ENCODE measurements at places on chromosomes 2 and 18.

DNA sequence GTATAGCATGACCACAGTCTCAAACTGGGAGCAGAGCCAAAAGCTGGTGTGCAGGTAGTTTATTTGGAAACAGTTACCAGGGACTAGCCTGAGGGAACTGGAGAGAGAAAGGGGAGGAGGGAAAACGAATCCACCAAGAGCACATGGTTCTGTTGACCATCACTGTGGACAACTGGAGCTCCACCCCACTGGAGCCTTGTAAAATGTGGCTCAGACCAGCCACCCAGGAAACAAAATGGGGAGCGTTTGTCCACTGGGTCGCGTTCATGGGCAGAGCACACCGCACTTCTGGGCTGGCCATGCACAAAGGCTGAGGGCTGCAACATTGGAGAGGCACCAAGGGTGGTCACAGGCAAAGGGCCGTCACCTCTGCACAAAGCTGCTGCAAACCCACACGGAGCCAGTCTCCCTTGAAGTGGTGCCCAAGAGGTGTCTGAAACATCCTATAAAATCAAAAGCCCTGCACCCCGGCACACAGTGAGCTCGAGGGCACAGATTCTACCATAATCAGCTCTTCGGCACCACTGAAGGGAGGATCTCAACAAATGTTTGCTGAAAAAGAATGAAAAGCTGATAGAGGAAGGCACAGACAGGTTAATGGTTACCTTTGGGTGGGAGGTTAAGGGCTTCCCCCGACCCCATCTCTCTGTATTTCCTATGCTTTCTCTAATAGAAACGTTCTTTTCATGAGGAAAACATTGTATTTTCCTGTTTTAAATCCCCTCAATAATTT lies 192.9 kb downstream of the INHBB start:
- DNase-seq, result no peak

GRCh38 chr2:10811517-10811916 lies 1.1 kb downstream of the PDIA6 start:
- DNase-seq, result no peak

DNA sequence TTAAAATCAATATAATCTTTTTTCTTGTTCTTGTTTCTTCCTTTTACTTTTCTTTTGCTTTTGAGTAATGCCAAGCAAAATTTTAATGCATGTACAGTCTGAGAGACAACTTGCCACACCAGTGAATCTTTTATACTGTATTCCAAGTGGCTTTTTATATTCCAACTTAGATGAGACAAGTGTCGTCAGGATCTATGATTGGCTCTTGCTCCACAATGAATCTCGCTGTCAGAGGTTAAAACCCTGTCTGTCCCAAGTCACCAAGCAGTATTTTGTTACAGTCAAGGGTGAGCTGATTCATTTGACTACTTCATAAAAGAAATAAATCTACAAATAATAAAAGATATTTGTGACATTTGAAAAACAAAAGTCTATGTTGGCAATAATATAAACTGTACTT lies at the start of gene MSTN:
Gene MSTN, minus strand, starts transcription at position 129 of the 400 bp plus-strand sequence. CDS start 133 bp downstream, outside the sequence.
- no peak for DNase-seq

DNA sequence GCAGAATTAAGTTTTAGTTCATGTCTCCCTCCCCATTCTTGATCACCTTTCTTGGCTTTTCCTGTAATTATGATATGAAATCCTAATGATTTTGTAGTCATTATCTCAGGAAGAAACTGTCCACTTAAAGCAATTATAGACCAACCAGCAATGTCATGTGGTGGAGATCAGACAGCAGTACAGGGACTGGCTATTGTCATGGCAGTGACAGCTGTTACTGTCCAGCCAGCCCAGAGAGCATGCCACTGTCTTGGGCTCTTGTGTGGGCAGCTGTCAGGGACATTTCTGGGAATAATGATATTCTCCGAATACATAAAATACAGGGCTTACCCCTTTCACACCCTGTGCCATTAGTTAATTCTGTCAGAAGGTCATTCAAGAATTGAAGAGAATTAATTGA lies 355.3 kb upstream of the RAB12 start:
- DNase-seq, result no peak

- DNase-seq, result no peak
Observed at GRCh38 chr2:234206738-234207137, 156.2 kb downstream of the SPP2 start.

DNA sequence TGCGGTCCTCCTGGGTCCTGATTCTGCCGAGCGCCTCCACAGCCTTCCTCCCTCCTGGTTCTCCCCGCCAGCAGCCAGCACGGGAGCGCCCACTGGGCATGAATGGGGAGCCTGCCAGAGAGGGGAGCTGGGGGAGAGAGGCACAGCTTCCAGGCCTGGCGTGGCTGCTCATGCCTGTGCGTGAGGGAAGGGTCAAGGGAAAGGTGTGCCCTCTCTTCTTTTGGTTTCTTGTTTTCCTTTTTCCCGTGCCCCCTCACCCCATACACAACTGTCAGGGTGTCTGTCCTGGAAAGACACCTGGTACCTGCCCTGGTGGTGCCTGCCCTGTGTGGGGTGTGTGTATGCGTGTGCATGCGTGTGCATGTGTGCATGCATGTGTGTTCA lies 4.7 kb upstream of the NEURL3 start:
- DNase-seq, result no peak

GRCh38 chr2:142734231-142734630 lies 143.2 kb upstream of the KYNU start:
- DNase-seq, result no peak

- no peak for DNase-seq
Observed at GRCh38 chr2:237491515-237492118, 4.6 kb downstream of the MLPH start.

GRCh38 chr18:5582849-5583681 lies 39.3 kb upstream of the EPB41L3 start:
- DNase-seq, result peak; percentile 1

All from CD4-positive, alpha-beta T cell treated with Interleukin-1 beta for 1 hour (primary cell).